Activated CD8-positive, alpha-beta T cell treated with anti-CD3 and anti-CD28 coated beads, Interleukin-2, amount 10 ng/mL, durations not matched to agents 7 days and 5 days (primary cell): ENCODE measurements at places on chromosomes 2 and 18. TPM values are rescaled to one million over a fixed set of nuclear protein-coding genes. Genes with fewer than 3 reads are reported as not detected.

Gene RIT2
- not detected for total RNA-seq

GRCh38 chr2:10515887-10516286 lies 67.8 kb upstream of the ODC1 start:
- no peaks in the 10 kb centered on the region for H3K4me1 ChIP-seq
- H3K27me3 ChIP-seq = peaks cover 4% of the 10 kb centered on the region
- DNase-seq = no peak
- no peaks in the 10 kb centered on the region for H3K36me3 ChIP-seq
- no peak overlapping the region for H3K4me3 ChIP-seq

DNA sequence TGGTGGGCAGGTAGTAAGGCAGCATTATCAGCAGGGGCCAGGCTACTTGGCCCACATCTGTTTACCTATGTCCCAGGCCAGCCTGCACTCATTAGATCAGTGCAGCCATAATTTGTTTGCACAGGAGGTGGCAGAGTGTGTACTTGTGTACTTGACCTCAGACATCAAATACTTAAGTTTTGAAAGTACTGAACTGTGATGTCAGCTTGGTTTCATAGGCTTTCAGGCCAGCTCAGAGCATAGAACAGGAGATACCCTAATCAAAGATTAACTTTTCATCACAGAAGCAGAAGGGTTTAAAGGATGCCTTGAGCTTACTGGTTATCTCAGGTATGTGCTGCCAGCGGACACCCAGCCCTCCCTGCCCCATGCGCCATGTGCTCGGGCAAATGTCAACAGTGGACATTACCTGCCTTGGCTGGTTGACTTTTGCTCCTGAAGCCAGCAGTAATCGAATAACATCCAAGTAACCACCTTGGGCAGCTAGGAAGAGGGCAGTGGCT lies 33.2 kb downstream of the ANKRD29 start:
- H3K27ac ChIP-seq = no peak overlapping the region
- no peak overlapping the region for H3K4me3 ChIP-seq
- no peaks in the 10 kb centered on the region for H3K36me3 ChIP-seq
- H3K27me3 ChIP-seq = peaks cover 18% of the 10 kb centered on the region

DNA sequence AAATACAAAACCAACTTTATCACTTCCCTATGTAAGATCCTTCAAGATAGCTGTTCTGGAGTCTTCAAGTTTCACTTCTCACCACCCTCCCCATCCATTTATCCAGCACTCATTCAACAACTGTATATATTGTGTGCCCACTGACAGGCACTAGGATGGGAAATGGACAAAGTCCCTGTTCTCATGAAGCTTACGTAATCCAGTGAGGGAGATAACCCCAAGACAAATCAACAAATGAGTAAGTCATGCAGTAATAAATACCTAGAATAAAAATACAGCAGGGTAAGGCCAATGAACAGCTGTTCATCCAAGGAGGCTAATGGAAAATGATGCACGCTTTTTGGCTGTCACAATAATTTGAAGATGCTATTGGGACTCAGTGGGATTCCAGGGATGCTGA lies 133.8 kb downstream of the MEMO1 start:
- H3K4me1 ChIP-seq = no peaks in the 10 kb centered on the region
- DNase-seq = no peak
- peaks cover 8% of the 10 kb centered on the region for H3K36me3 ChIP-seq
- no peaks in the 10 kb centered on the region for H3K27me3 ChIP-seq
- no peak overlapping the region for H3K4me3 ChIP-seq
- no peak overlapping the region for H3K27ac ChIP-seq

Gene LYPD6B
- not detected for total RNA-seq

Gene GRB14
- total RNA-seq = not detected

Gene DOK6
- total RNA-seq = not detected

Gene CROCC2
- total RNA-seq = not detected

GRCh38 chr2:3041841-3042600 lies 335.6 kb downstream of the EIPR1 start:
- H3K4me1 ChIP-seq = no peaks in the 10 kb centered on the region
- no peaks in the 10 kb centered on the region for H3K27me3 ChIP-seq
- H3K27ac ChIP-seq = no peak overlapping the region
- no peaks in the 10 kb centered on the region for H3K36me3 ChIP-seq
- H3K4me3 ChIP-seq = no peak overlapping the region
